ENCODE measurements at places on chromosomes 1 and 21. TPM values are rescaled to one million over a fixed set of nuclear protein-coding genes. Genes with fewer than 3 reads are reported as not detected.

DNA sequence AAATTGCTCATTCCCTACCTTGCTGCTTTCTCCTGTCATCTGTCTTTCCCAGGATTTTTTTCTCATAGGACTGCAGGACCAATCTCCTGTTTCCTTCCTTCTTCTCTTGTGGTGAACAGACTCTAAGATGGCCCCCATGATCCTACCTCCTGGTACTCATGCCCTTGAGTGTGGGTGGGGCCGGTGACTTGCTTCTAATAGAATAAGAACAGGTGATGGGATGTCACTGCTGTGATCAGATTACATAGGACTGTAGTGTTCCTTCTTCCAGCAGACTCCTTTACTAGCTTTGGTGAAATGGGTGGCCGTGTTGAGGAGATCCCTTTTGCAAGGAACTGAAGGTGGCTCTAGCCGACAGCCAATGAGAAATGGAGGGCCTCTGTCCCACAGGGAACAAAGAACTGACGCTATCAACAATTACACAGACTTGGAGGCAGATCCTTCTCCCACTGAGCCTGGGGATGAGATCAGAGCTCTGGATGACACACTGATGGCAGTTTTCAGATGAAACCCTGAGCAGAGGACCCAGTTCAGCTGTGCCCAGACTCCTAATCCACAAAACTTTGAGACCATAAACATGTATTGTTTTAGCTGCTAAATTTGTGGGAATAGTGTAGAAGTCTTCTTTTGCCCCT is 7.5 kb downstream of the GSTM3 start:
- no peaks in the 10 kb centered on the region for H3K27me3 ChIP-seq
- no peak overlapping the region for H3K27ac ChIP-seq
- no peak for DNase-seq
- no peaks in the 10 kb centered on the region for H3K4me1 ChIP-seq
- H3K4me3 ChIP-seq, result no peak overlapping the region

GRCh38 chr1:202106340-202107254 is 16.1 kb upstream of the GPR37L1 start:
- H3K36me3 ChIP-seq, result no peaks in the 10 kb centered on the region
- no peak for DNase-seq
- no peak overlapping the region for H3K4me3 ChIP-seq
- no peak overlapping the region for H3K27ac ChIP-seq

Gene MX2
- 72.1 TPM for total RNA-seq

Gene TAL1
- 16.4 TPM for total RNA-seq

Gene IVL
- not detected for total RNA-seq

Gene GPR153
- total RNA-seq, result 7.1 TPM

- no peak overlapping the region for H3K27ac ChIP-seq
- H3K36me3 ChIP-seq, result no peaks in the 10 kb centered on the region
- no peaks in the 10 kb centered on the region for H3K4me1 ChIP-seq
- no peak overlapping the region for H3K4me3 ChIP-seq
- H3K27me3 ChIP-seq, result no peaks in the 10 kb centered on the region
These were observed 99.7 kb upstream of the BEND5 start for GRCh38 chr1:48876330-48876785.

Gene TRIM58
- 5.9 TPM for total RNA-seq

Gene SYPL2
- 2.5 TPM for total RNA-seq

- H3K27ac ChIP-seq, result no peak overlapping the region
- no peaks in the 10 kb centered on the region for H3K27me3 ChIP-seq
- DNase-seq, result peak; percentile 68
- H3K36me3 ChIP-seq, result peaks cover 82% of the 10 kb centered on the region
- no peaks in the 10 kb centered on the region for H3K4me1 ChIP-seq
- no peak overlapping the region for H3K4me3 ChIP-seq
These were observed 52.5 kb downstream of the HSPG2 start for GRCh38 chr1:21884456-21885235.

Gene DNASE2B
- not detected for total RNA-seq

GRCh38 chr1:76433526-76433925 is 359.0 kb downstream of the ST6GALNAC3 start:
- no peak for DNase-seq
- no peak overlapping the region for H3K27ac ChIP-seq
- H3K27me3 ChIP-seq, result no peaks in the 10 kb centered on the region
- H3K36me3 ChIP-seq, result no peaks in the 10 kb centered on the region

GRCh38 chr1:243363832-243364231 is 108.0 kb downstream of the SDCCAG8 start:
- H3K27ac ChIP-seq, result no peak overlapping the region
- peaks cover 4% of the 10 kb centered on the region for H3K36me3 ChIP-seq
- no peak for DNase-seq
- no peaks in the 10 kb centered on the region for H3K27me3 ChIP-seq

DNA sequence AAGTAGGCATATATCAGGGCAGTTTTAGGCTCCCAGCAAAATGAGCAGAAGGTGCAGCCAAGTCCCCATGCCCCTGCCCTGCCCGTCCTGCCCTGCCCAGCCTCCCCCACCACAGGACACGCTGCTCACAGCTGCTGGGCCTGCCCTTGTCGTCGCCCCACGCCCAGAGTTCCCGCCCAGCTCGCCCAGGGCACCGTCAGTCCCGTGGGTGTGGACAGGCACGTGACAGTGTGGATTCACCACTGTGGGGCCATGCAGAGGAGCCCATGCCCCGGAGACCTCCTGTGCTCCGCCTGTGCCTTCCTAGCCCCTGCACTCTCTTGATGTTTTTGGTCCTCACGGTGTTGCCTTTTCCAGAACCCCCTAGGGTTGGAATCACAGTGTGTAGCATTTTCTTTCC is 7.0 kb downstream of the FAAP20 start:
- H3K36me3 ChIP-seq, result peaks cover 23% of the 10 kb centered on the region
- H3K27me3 ChIP-seq, result no peaks in the 10 kb centered on the region
- H3K27ac ChIP-seq, result no peak overlapping the region
- H3K4me3 ChIP-seq, result no peak overlapping the region
- DNase-seq, result no peak
- H3K4me1 ChIP-seq, result peaks cover 38% of the 10 kb centered on the region

DNA sequence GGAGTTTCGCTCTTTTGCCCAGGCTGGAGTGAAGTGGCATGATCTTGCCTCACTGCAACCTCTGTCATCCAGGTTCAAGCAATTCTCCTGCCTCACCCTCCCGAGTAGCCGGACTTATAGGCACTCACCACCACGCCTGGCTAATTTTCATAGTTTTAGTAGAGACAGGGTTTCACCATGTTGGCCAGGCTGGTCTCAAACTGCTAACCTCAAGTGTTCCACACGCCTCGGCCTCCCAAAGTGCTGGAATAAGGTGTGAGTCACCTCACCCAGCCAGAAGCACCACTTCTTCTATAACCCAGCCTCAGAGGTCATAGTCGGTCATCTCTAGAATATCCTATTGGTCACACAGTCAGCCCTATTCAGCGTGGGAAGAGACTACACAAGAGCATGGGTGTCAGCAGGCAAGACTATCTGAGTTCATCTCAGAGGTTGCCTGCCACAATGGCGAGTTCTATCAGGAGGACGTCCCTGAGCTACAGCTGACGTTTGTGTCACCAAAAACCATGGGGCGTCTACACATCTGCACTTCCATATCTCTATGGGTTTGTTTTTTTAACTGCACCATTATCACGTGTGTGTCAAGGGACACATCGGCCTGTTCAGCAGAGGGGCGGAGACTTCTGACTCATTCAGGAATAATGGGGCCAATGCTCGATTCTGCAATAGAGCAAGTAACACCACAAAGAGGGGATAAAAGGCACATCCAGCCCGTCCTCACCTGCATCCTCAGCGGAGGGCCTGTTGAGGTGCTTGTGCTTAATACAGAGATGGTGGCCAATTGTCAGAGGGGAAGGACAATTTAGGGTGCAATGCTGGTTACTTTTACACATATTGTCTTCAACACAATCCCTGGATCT is 256.3 kb upstream of the IRF2BP2 start:
- H3K27me3 ChIP-seq, result no peaks in the 10 kb centered on the region
- H3K27ac ChIP-seq, result no peak overlapping the region
- peak; percentile 54 for DNase-seq
- no peak overlapping the region for H3K4me3 ChIP-seq

Gene LIX1L
- 35.7 TPM for total RNA-seq

- peak overlapping the region; percentile 95 for H3K4me3 ChIP-seq
- H3K4me1 ChIP-seq, result peaks cover 88% of the 10 kb centered on the region
- H3K27ac ChIP-seq, result peak overlapping the region; percentile 100
- H3K36me3 ChIP-seq, result peaks cover 8% of the 10 kb centered on the region
- DNase-seq, result no peak
- no peaks in the 10 kb centered on the region for H3K27me3 ChIP-seq
These were observed 4.0 kb downstream of the SMAP2 start for GRCh38 chr1:40377512-40377911.

- no peaks in the 10 kb centered on the region for H3K27me3 ChIP-seq
- H3K4me3 ChIP-seq, result no peak overlapping the region
- DNase-seq, result no peak
- H3K27ac ChIP-seq, result no peak overlapping the region
- H3K4me1 ChIP-seq, result peaks cover 9% of the 10 kb centered on the region
These were observed 63.6 kb upstream of the TNFSF18 start for GRCh38 chr1:173114346-173114745.

- no peak overlapping the region for H3K27ac ChIP-seq
- no peaks in the 10 kb centered on the region for H3K36me3 ChIP-seq
- H3K4me1 ChIP-seq, result no peaks in the 10 kb centered on the region
- H3K4me3 ChIP-seq, result no peak overlapping the region
- H3K27me3 ChIP-seq, result no peaks in the 10 kb centered on the region
These were observed 547.9 kb upstream of the TMPRSS15 start for GRCh38 chr21:18951271-18952038.

DNA sequence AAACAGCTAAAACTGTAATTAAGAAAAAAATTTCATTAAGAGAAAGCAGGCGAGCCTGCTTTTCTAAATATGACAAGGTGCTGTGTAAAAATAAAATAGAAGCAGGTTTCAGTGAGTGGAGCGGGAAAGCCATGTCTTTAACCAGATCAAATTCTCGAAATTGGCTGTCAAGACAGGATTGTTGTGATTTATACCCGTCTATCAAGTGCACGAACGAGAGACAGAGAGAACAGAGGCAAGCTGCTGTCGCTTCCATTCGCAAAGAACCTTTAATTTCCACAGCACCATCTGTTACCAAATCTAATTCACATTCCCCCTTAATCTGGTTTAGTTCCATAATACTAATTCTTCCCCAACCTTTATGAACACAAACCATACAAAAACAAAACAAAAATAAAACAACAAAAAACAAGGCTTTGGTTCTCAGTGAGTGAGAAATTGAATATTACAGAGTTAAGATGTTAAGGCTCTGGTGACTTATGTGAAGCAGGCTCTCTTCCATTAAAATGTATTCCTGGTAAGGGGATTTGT is 35.0 kb downstream of the ESRRG start:
- H3K27me3 ChIP-seq, result no peaks in the 10 kb centered on the region
- no peaks in the 10 kb centered on the region for H3K36me3 ChIP-seq
- no peak overlapping the region for H3K4me3 ChIP-seq
- H3K4me1 ChIP-seq, result no peaks in the 10 kb centered on the region
- H3K27ac ChIP-seq, result no peak overlapping the region

- peak; percentile 72 for DNase-seq
- H3K4me1 ChIP-seq, result peaks cover 31% of the 10 kb centered on the region
- peaks cover 13% of the 10 kb centered on the region for H3K27me3 ChIP-seq
- no peaks in the 10 kb centered on the region for H3K36me3 ChIP-seq
These were observed 119.8 kb downstream of the SIK1 start for GRCh38 chr21:43306911-43307676.

DNA sequence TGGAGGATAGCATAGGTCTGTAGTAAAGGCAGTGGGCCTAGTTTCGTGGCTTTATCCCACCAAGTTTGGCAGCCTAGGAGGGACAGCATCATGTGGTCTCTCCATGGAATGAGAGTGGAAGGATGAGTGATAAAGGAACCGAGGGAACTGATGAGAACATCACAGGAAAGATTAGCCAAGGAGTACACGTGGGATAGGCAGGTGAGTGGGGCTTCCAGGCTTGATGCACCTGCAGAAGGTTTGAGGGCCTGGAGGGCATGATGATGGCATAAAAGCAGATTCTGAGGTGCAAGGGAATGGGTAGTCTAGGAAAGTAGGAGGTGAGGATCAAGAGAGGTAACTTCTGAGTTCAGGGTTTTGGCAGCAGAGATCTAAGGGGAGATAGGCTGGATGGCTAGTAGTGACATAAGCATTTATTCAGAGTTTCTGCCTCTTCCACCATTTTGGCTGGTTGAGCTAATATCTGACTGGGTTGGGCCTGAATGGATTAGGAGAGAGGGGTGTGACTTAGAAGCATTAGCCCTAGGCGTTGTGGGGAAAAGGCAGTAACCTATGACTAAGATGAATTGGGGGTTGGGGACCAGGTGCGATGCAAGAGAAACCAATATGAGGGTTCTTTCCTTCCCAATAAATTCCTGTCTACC is 9.1 kb downstream of the PTGFRN start:
- no peaks in the 10 kb centered on the region for H3K27me3 ChIP-seq
- H3K4me3 ChIP-seq, result no peak overlapping the region
- H3K36me3 ChIP-seq, result no peaks in the 10 kb centered on the region
- DNase-seq, result no peak

DNA sequence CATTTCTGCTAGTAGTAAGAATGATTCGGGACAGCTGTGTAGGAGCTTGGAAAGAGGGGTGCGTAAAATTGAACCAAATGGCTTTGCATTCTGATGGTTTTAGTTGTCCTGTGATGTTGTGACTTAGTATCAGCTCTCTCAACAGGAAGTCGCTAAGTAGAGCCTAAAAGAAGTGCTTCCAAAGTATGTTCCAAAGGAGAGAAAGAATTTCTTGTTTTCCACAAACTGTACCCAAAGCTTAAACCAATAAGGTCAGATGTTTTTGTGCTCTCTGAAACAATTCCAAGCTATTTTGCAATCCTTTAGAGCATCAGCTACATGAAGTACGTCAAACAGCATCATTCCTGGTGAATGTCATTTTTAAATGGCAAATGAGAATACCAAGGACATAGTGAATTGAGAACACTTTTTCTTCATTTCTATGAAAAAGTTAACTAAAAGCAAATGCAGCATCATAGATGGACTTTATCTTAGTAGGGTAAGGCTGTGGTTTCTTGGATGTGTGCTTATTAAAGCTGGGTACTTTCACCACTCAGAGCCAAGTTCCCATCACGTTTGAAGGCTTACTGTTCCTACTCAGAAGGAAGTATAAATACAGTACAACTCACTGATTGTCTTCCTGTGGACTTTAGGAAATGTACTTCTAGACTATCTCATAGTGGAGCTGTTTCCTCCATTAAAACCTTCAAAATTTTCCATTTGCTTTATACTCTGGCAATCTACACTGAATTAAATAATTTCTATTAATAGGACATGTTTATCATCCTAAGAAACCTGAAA is 148.6 kb downstream of the C1orf21 start:
- peaks cover 25% of the 10 kb centered on the region for H3K4me1 ChIP-seq
- no peaks in the 10 kb centered on the region for H3K36me3 ChIP-seq
- H3K27ac ChIP-seq, result peak overlapping the region; percentile 78
- no peaks in the 10 kb centered on the region for H3K27me3 ChIP-seq
- DNase-seq, result no peak
- H3K4me3 ChIP-seq, result no peak overlapping the region
